ENCODE measurements at places on chromosomes 6 and 20.

GRCh38 chr6:155194399-155194798 lies 69.4 kb upstream of the CLDN20 start:
- DNase-seq: no peak

DNA sequence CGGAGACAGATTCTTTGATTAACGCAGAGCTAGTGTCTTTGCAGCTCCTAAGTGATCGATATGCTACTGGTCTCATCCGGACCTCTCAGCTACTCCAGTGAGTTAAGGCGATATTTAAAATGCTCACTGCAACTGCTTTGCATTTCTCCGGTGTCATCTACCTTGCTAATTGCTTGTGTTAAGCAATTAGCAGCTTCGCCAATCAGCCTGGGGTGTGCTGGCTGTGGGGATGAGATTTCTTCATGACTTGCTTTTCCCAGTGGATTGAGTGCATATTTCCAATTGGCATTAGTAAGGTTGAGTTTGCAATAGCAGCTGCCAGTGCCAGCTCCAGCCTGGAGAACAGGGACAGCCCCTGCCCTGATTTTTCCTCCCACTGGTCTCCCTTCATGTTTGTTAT lies 18.0 kb upstream of the GGTLC1 start:
- no peak for DNase-seq

- no peak for DNase-seq
Observed at GRCh38 chr6:157298216-157298724, 25.0 kb downstream of the TMEM242 start.

- DNase-seq: no peak
Observed at GRCh38 chr6:22473991-22474682, 95.2 kb upstream of the HDGFL1 start.

- no peak for DNase-seq
Observed at GRCh38 chr6:138318741-138319375, 58.8 kb upstream of the SMIM28 start.

GRCh38 chr20:57260934-57261333 lies 5.5 kb downstream of the BMP7 start:
- no peak for DNase-seq

DNA sequence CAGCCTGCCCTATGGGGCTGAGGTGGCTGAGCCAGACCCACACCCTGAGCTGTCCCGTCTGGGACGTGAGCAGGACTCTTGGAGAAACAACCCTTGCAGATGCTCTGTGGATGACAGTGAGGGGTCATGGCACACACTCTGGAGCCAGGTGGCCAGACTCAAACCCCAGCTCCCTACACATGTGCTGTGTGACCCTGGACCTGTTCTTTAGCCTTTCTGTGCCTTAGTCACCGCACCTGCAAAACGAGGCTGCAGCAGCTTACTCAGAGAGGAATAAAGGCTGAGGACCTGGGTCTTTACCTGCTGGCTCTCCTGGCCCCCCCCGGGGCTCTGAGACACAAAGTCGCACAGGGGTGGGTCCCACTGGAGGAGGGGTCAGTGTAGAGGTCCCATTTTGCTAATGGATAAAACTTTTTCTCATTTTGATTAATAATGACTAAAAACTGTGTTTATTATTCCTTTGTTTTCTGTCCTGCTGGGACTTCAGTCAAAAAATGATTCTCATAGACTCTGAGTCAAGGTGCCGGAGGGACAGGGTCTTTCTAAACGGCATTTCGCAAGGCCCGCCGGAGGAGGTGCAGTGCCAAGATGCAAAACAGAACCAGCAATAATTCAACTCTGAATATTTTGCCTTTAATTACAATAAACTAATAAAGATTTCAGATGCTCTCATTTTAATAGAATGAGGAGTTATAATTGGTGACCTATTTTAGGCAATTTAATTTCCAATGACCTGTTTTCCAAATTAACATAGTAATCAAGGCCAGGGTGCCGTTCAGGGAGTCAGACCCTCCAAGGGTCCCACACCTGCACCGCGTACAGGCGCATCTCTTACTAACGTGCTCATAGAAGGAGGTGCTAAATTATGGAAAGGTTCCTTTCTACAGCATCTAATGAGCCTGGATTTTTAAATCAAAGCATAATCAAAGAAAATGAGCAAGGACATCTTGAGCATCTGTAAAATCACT lies 62.4 kb downstream of the YTHDF1 start:
- no peak for DNase-seq

GRCh38 chr20:50434653-50435396 lies 75.4 kb upstream of the PTPN1 start:
- DNase-seq: peak; percentile 63

DNA sequence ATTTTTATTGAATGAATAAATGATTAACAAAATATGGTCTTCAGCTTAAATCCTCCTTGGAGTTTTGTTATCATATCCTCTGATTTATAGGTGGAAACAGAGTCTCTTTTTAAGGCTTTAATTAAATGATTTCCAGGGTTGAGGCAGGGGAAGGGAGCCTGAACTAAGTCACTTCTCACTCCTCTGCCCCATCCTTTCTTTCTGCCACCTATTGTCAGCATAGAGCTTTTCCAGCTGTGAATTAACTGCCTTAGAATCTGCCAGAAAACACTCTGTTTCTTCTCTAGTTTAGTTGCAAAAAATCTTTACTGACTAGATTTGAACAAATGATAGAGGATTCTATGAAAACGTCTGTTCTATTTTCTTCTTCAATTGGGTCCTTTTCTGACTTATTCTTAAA lies 9.8 kb downstream of the OGFRL1 start:
- no peak for DNase-seq

DNA sequence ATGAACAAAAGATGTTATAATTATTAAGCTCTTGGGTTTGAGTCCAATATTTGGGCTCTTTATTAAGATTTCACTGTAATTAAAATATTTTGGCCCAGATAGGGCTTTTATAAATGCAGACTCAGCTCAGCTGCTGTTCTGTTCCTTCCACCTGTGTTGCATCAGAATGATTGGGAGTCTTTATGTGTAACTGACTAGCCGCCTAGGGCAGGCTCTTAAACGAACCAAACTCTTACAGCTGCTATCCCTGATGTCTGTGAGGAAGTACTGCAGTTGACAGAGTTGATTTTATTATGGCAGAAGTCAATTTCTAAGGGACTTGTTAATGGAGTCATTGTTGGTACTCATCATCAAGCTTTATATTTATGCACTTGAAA lies 144.7 kb downstream of the MYO6 start:
- DNase-seq: no peak

DNA sequence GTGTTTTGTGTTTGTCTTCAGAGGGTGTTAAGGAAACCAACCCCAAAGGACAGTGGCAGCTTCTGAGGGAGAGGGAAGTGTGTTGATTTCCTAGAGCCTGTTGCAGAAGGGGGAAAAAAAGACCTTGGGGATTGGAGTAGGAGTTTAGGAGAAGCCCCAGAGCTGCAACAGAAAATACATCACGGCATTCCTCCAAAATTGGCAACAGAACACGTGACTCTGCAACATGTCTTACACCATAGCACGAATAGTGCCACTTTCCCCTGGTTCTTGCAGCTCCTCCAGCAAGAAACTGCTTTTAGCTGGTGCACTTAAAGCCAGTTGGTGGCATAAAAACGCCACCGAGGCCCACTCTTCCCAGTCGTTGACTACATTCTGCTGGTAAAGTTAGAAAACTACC lies 473.0 kb downstream of the CD83 start:
- no peak for DNase-seq

Measured in fibroblast of the aortic adventitia (primary cell).